ENCODE measurements at places on chromosomes 3 and 15.

- DNase-seq: peak; percentile 56
Measured at GRCh38 chr15:78641102-78641748, at the start of gene CHRNB4. CHRNB4 (minus strand) TSS chr15:78641210; CDS start chr15:78641133, 77 bp downstream.

- no peak for DNase-seq
Measured at GRCh38 chr3:66021731-66022131, 17.0 kb downstream of the MAGI1 start.

DNA sequence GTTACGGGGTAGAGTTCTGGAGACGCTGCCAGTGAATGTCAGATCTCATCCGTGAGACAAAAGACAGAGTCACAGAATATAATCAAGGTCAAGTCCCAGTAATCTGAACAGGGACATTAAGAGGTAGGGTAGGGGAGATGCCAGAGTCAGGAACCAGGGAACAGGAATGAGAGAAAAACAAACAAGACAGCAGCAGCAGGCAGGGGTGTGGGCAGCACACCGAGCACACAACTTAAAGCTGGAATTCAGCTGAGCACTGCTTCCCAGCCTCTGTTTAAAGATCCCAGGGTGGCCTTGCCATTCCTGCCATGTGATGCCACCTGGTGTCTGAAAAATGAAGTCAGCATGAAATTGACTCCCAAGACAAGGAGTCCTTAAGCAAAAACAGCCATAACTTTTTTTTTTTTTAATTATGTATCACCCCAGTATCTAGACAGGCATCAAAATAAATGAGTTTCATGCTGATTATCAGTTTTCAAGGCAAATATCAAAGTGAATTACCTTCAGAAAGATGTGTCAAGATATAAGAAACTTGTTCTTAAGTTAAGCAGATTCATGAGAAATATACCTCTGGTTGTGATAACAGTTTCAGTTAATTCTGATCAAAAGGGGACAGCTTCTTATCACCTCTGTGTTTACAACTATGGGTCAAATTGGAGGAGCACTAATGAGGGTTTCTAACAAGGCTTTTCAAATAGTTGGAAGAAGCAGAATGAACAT is 203.7 kb downstream of the SLC9A9 start:
- DNase-seq: peak; percentile 83

- DNase-seq: no peak
Measured at GRCh38 chr3:9765865-9766264, 3.9 kb downstream of the CAMK1 start.

GRCh38 chr3:25044762-25045710 is 383.0 kb upstream of the RARB start:
- DNase-seq: peak; percentile 82

DNA sequence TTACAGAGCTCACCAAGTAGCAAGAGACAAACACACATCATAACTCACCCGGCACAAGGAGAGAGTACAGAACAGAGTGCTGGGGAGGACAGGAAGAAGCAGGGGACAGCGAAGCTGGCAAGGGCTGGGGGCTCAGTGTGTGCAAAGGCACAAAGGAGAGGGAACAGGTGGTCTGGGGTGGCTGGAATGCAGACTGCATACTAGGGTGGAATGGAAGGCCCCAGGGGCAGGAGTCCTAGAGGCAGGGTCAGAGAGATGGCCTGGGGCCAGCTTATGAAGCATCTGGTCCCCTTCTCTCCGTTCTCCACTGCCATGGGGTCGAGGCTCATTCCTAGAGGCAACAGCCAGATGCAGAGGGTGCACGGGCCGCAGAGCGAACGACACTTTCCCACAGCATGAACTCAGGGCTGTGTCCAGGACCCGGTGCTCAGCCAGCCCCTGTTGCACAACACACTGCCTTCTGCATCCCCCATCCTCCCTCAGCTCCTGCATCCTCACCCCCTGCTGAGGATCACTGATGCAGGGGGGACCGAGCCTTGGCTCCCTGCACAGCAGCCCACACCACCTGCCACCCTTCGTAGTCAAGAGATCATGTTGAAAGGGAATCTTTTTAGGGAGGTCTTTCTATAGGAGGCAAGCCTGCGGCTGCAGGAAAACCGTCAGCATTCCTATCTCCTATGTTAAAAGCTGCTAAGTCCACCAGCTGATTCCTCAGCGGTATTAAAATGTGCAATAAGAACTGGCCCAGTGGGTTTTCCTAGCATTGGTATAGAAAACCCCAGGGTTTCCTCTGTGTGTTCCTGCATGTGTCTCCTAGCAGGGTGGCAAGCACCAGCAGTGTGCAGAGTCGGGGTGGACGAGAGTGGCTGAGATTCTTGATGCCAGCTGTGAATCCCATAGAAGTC is 293.5 kb downstream of the UACA start:
- no peak for DNase-seq

- DNase-seq: peak; percentile 48
Measured at GRCh38 chr3:24287755-24288450, 206.7 kb downstream of the THRB start.

GRCh38 chr3:107965136-107965655 is 125.6 kb downstream of the CD47 start:
- DNase-seq: no peak

GRCh38 chr15:73852507-73852906 is 20.9 kb upstream of the TBC1D21 start:
- no peak for DNase-seq

DNA sequence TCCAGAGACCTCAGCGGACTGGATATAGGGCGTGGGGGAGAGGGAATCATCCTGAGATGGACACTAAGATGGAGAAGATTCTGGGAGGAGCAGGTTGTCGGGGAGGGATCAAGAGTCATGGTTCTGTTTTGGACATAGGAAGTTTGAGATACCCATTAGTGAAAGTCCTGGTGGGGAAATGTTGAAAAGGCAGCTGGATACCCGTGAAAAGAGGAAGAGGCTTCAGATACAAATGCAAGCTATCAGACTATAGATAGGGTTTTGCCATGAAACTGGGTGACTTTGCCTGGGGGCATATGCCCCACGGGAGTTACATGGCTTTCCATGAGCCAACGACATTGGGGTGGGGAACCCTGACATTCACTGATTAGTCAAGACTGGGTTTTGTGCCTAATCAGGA is 1.1 kb upstream of the GPR62 start:
- no peak for DNase-seq

- no peak for DNase-seq
Measured at GRCh38 chr3:132445817-132446216, 28.5 kb downstream of the DNAJC13 start.

DNA sequence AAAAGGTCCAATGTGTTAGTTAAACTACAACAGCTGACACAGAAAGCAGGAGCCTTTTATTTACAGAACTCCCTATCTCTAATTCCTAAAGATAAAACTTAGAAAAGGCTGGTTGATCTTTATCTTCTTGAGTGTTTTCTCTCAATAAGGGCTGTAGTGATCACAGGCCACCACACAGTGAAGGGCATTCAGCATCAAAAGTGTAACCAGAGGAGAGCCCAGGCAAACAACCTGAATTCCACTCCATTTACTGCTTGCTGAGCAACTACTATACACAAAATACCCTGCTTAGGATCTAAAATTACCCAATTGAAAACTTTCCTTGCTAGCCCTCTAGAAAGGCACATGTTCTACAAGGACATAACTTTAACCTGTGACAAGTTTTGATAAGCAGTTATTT is 122.7 kb downstream of the MEIS2 start:
- no peak for DNase-seq

DNA sequence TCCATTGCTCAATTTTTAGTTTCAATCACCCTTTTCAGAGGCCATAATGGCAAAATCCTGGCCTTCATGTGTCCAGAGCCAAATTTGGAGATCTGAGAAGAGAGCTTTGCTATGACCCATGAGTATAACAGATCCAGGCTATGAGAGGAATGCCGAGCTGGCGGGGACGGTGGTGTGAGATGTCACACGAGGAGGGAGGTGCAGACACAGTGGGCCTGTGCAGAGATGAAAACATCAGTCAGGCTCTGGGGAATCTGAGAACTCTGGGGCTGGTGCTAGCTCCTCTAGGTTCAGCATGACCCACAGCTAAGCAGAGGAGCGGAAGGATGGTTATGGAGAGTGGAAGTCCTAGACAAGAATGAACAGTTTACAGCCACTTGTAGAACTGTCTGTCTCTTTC is 398.3 kb upstream of the ATP10A start:
- peak; percentile 6 for DNase-seq

GRCh38 chr3:25592510-25592968 is 72.2 kb downstream of the TOP2B start:
- DNase-seq: peak; percentile 31

GRCh38 chr3:179081885-179082284 is 10.3 kb upstream of the ZMAT3 start:
- no peak for DNase-seq

DNA sequence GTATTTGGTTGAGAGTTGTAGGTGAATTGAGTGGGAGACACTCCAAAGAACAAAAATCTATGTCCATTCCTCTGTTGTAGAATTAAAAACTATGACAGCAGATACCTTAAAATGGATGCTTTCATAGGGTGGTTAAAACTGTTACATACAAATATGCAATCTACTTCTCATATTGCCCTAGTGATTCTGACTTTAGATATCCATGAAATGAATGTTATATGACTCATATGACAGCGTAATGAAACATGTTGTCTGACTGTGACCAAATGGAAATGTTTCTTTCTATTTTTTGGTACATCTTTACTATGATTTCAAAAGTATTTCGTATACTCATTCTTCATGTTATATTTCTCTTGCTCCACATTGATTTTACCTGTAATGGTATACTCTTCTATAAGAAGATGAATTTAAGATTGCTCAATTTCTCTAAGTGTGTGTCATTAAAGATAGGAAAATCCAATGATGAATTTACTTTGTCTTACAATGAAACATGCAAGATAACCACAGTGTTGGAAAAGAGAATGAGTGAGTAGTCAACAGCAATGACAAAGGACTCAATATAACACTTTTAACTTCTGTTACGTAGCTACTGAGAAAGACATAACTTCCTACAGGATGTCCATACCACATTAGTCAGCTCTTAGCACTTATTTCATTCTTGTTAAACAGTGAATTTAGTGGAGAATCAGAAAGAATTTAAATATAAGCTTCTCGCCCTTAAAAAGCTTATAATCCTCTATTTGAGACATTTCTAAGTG is 79.3 kb upstream of the LSAMP start:
- DNase-seq: no peak

DNA sequence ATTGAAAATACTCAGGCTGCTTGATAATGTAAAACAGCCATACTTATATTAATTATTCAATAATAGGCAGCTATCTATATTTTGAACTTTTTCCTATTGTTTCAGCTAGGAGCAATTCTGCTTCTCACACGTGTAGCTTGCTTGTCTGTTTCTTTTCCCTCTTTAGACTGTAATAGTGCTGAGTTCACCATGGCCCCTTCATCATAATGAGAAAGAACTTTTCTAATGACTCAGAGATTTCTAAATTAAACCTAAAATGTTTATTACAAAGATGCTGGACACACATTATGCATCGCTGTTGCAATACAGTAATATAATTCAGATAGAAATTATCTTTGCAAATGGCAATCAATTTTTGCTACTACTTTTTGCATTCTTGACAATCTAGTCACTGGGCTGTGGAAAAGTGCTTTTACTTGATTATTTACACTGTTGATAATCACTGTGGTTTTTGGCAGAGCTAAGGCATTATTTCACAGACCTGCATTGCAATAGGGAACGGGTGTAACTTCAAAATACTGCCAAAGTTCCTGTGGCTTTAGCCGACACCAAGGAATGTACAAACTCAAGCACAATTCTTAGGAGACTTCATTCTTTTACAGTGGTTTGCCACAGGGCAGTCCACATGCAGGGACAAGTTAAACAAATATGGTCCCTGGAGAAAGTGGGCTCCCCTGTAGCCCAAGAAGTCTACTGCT is 281.0 kb upstream of the TBL1XR1 start:
- DNase-seq: peak; percentile 75

DNA sequence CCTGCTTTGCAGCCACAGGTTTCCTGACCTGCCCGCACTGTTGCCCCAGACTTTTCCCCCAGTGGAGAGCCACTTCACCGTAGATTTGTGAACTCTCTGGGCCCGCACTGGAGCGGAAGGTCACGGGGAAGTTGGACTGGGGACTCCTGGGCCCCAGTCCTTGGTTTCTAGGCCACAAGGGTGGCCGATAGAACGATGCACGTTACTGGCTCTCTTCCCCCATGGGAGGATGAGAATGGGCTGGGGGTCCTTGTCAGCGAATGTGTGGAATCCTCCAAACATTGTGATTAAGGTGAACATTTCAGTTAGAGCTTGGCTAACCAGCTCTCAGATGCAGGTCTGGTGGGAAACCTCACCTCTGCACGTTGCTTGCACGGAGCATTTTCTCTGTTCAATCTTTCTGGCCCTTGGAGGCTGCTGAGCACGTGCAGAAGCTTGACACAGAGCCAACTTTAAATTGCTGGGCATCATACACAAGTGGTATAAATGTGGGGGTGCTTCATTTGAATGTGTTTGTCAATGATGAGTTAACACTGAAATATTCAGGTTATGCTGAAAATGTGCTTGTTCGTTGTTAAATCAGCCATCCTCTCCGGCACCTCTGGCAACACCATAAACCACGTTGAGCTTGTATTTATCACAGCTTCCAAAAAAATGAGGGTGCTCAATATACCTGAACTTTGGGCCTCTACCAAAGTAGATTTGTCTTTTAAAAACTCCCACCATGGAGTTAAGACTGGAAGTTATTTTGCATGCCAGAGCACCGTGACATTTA is 976 bp downstream of the DIS3L start:
- DNase-seq: peak; percentile 64

Data from tongue (tissue), 3 donors.